Activated CD4-positive, CD25-positive, alpha-beta regulatory T cell treated with anti-CD3 and anti-CD28 coated beads, Interleukin-2, amount 50 U/mL, for 24 hours (primary cell): ENCODE measurements at places on chromosomes 7 and 10.

GRCh38 chr7:109821156-109821555, 1251.5 kb downstream of the DNAJB9 start:
- ATAC-seq = no peak

GRCh38 chr10:108104551-108105156, 940.1 kb upstream of the SORCS1 start:
- no peak for ATAC-seq

- ATAC-seq = no peak
Observed at GRCh38 chr7:149468208-149468607, 7.3 kb upstream of the ZNF777 start.

DNA sequence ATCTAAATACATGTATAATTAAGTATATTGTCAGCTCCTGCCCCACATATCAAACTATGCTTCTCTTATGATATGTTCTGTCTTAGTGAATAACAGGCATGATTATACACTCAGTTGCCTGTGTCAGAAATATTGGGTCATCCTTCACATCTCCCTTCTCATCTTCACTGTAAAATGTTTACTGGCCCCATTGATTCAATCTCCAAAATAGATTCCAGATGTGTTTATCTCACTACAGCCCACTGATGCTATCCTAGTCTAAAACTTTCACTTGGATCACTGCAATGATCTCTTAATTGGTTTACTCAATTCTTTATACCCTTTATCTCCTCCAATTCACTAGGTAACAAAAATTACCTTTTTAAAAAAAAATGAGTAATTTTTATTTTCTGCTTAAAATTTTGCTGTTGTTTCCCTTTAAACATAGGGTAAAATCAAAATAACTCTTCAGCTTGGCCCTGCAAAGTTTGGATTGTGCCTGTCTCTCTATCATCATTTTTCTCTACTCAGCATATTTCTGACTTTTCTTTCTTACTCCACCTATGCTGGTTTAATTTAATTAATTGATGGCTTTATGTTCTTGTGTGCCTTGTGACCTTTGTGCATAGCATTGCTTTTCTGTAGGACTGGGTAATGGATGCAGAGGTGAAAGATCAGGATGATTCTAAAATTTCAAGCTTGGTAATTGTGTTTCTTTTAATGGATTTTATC, 233.9 kb upstream of the FOXP2 start:
- ATAC-seq = no peak

DNA sequence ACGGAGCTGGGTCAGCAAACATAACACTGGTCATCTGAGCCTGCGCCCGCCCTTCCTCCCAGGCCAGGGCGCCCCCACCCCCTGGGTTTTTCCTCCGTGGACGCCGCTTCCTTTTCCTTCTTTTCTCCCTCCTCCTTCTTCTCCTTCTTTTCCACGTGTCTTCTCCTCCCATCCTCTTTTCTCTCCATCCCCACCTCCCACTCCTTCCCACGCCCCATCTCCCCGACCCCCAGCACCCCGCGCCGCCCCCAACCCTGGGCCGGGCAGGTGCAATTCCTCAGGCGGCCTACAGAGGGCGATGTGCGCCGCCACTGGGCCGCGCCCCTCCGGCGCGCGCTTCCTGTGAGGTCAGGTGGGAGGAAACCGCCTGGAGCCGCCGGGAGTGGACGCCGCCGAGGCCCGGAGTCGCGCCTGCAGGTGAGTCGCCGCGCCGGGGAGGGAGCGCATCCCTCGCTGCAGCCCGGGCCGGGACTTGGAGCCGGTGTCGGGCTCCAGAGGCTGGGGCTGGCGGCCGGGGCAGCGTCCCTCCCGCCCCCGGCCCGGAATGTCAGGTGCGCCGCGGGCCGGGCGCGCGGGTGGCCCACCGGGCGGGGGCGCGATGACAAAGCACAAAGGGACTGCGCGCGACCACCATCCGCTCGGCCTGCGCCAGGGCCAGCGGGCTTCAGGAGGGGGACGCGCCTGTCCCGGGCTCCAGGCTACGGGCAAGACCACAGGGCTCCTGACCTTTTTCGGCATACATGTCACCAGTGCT, at the start of gene FAM241B:
Gene FAM241B, plus strand, starts transcription at position 351 of the 754 bp plus-strand sequence. CDS start 1,497 bp downstream, outside the sequence.
- ATAC-seq = peak; percentile 89

GRCh38 chr10:92327445-92328433, 36.8 kb downstream of the MARCHF5 start:
- no peak for ATAC-seq

DNA sequence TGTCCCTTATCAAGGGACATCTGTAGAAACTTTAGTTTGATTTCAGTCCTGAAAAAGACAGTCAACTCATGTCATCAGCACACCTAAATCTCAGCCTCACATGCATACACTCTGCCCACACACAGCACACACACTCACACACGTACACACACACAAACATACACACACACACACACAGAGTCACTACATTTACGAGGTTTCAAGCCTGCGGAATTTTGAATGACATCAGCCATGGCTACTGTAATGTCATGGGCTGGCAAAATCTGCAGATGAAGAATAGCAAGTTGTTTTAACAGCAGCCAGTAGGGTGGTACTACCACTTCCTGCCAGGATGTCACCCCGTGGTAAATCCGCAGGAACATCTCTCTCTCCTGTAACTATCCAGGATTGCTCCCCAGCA, 37.1 kb upstream of the EZH2 start:
- ATAC-seq = peak; percentile 20

- ATAC-seq = no peak
Observed at GRCh38 chr7:88102675-88103074, 117.2 kb downstream of the SRI start.

DNA sequence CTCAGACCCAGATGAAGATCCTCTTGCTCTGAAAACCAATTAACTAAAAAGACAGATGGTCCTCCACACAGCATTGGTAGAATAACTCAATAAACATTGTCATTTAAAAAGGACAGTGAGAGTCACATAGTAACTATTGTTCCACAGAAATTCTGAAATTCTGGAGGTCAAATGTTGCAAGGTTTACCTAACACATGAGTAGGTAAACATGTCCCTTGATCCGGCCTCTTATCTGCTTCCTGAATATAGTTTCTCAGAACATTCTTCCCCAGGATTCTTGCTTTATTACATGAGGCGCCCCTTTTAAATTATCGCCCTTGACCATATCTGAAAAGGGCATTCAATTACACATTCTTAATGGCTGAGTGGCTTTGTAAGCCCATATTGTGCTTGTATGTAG, 270.7 kb downstream of the SEMA3D start:
- ATAC-seq = no peak

GRCh38 chr10:34465678-34466077, 349.4 kb downstream of the PARD3 start:
- no peak for ATAC-seq

DNA sequence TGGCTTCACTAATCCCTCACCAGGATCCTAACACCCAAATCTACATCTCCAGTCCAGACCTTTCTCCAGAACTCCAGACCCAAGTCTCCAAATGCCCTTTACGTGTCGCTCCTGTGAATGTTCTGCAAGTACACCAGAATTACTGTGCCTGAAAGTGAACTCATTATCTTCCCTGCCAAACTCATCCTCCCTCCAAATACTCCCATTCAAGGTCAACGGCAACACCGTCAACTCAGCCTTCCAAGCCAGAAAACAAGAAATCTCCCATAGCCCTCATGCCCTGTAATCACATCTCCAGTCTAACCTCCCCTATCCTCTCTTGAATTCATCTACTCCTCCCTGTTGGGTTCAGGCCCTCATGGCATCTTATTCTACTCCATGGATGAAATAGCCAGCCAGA, 12.3 kb downstream of the CREB3L2 start:
- ATAC-seq = no peak

DNA sequence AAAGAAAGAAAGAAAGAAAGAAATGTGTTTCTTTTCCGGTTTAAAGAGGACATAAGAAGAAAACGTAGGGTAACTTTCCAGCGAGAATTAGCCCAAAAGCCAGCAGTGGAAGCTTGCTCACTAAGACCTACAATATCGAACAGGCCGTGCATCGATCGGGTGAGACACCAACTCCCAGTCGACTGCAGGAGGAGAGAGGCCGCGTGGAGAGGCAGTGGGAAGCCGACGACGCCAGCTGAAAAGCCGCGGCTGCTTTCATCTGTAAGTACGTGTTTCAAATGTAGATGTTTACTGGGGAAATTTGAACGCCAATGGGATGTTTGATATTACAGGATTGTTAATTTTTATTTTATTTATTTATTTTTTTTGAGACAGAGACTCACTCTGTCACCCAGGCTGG, 28.6 kb upstream of the GIMAP8 start:
- no peak for ATAC-seq

DNA sequence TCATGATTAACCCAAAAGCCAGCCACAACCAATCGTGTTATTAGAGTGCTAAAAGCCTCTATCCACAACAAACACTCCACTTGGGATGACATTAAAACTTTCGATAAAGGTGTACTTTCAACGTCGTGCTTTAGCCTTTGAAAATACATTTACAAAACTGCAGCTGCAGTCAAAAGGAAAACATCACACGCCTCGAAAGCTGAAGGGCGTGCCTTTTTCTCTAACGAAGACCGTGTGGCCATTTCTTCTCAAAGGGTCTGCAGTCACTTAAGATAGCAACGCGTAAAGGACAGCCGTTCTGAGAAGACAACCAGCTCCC, 1.1 kb downstream of the ARHGAP12 start:
- no peak for ATAC-seq

DNA sequence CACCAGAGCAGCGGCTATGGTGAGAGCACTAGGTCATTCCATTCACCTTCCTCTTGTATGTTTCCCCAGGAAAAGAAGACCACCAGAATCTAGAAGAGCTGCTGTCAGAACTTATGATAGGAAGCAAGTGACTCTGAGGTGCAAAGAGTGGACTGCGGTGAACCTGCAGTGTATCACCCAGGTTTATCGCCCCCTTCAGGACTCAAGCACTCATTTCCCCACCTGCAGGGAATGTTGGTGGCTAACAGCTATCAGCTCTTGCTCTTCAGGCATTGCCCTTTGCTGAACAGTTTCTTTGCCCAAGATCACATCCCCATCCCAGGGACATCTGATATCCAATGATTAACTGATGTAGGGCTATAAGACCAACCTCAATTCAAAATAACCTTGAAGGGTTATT, 66.3 kb upstream of the IL6 start:
- ATAC-seq = no peak

GRCh38 chr10:75542906-75543305, 111.5 kb downstream of the LRMDA start:
- ATAC-seq = no peak

- no peak for ATAC-seq
Observed at GRCh38 chr7:16939161-16939560, 57.4 kb upstream of the AGR3 start.

GRCh38 chr10:14016011-14016536, 314.6 kb downstream of the FRMD4A start:
- no peak for ATAC-seq
